Activated naive CD4-positive, alpha-beta T cell (primary cell): ENCODE measurements at places on chromosomes 2 and 18.

DNA sequence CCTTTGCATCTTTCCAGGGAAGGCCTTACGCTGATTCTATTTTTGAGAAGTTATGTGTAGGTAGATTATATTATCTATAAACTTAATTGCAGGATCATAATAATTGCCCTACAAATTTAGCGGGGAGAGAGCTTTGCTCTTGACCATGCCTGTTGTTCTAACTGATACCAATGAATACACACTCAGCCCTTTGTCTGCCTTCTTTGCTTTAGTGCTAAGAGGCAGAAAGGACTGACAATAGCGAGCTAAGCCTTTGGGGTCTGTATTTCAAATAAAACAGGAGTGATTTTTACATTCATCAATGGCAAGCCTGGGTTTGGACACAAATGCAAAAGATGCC is 115.3 kb upstream of the STON1 start:
- no peak for DNase-seq

- DNase-seq = no peak
These were observed 89.5 kb downstream of the SLC4A10 start for GRCh38 chr2:161713706-161714105.

DNA sequence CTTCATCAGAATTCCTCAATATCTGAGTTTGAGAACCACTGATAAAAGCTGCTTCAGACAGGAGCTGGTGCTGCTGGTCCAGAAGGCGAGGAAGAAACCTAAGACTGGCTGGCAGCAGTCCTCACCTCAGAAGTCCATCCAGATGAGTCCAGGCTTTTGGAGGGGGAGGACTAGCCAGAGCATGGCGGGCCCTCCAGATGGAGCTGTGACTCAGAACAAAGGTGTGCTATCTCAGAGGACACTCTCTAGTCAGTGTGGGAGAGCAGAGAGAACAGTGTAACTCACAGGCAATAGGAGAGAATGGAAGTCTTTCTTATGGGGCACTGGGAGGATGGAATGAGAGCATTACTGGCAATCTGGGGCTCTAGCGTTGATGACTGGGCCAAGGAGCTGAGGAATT is 191.4 kb downstream of the NYAP2 start:
- no peak for DNase-seq

GRCh38 chr18:58761241-58761969 is 90.1 kb downstream of the MALT1 start:
- no peak for DNase-seq

- no peak for DNase-seq
These were observed 122.1 kb upstream of the RMDN2 start for GRCh38 chr2:37802899-37803379.

DNA sequence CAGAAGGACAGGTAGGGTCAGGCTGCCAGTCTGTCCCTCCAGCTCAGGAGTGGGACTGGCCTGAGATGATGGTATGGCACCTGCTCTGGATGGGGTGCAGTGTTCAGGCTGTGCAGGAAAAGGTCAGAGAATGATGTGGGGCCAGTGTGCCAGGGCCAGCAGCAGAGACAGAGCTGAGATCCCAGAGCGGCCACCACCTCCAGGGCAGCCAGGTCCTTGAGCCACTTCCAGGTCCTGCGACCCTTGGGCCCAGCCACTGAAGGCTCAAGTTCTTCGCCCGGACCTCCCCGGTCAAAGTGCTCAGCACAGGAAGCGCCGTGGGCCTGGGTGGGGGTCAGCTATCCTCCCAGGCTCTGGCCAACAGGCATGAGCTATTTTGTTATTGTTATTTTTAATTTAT is 12.1 kb upstream of the ARMC9 start:
- DNase-seq = no peak

DNA sequence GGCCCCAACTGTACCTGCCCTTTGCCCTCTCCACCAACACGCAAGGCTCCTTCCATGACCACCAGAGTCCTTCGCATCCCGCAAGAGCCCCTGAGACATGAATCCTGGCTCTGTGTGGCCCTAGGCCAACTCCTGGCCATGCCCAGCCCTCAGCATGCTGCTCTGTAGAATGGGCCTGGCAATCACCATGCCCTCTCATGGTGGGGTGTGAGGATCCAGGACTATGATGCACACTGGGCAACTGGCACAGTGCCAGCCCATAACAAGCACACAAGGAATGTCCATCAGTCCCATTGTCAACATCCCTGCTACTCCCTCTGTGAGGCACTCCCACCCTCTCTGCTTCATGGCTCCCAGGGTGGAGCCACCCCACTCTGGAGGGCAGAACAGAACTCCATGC is 44.7 kb downstream of the FER1L5 start:
- no peak for DNase-seq

- DNase-seq = no peak
These were observed 181.8 kb downstream of the RAD51AP2 start for GRCh38 chr2:17336458-17336857.

- no peak for DNase-seq
These were observed 22.4 kb upstream of the SSB start for GRCh38 chr2:169776252-169776761.

- DNase-seq = no peak
These were observed 39.4 kb downstream of the SLC14A2 start for GRCh38 chr18:45654677-45655076.

GRCh38 chr2:106833256-106833655 is 52.7 kb downstream of the ST6GAL2 start:
- no peak for DNase-seq

DNA sequence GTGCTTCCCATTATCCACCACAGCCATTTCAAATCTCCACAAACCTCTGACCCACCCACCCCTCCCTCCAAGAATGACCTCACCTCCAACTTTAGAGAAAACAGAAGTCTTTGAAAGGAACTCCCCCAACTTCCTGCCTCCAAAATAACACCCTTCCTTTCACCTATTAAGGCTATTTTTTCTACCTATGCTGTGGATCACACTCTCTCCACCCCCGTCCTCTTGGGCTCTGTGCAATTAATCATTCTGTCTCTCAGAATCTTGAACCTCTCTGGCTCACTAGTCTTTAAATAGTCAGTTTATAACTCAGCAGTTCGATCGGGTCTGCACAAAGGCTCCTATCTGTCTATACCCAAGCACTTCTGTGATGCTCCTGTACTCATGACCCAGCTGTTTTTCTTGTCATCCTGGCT is 37.3 kb upstream of the XPO1 start:
- no peak for DNase-seq

- no peak for DNase-seq
These were observed 526 bp downstream of the PRKRA start for GRCh38 chr2:178450524-178450773.

- DNase-seq = no peak
These were observed 9.1 kb upstream of the B3GNT7 start for GRCh38 chr2:231386446-231386845.

- no peak for DNase-seq
These were observed 2.7 kb upstream of the ASAP2 start for GRCh38 chr2:9203876-9204275.

- no peak for DNase-seq
These were observed 26.6 kb upstream of the SPRED2 start for GRCh38 chr2:65458999-65459398.

- no peak for DNase-seq
These were observed 308.9 kb downstream of the RND3 start for GRCh38 chr2:150178591-150178990.

DNA sequence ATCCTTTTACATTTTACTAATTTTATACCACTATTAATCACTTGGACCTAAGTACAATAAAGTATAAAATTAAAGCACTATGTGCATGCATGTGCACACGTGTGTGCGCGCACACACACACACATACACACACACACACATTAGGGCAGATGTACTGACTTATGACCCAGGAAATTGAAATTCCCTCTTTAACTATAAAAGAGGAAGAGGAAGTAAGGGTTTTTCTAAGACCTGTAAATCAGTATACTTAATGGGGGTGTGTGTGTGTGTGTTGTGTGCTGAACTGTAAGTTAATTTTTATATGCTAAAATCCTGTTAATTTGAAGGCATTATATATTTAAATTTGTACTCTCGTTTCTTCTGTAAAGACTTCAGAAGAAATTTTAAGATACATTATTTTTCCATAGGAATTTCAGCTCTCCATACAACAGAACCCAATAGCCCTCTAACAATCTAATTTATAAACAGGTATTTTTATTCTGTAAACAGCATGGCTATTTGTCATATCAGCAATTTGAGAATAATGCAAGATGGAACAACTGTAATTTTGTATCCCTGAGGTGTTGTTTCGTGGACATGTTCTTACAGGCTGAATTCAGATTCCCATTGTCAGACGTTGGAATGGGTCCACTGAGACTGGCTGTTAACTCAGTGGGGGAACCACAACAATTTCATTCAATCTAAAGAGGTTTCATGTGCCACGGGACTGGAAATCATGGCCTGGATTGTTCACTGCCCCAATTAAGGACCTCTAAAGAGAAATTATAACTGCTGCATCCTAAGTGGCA is 90.9 kb downstream of the PLA2R1 start:
- no peak for DNase-seq

DNA sequence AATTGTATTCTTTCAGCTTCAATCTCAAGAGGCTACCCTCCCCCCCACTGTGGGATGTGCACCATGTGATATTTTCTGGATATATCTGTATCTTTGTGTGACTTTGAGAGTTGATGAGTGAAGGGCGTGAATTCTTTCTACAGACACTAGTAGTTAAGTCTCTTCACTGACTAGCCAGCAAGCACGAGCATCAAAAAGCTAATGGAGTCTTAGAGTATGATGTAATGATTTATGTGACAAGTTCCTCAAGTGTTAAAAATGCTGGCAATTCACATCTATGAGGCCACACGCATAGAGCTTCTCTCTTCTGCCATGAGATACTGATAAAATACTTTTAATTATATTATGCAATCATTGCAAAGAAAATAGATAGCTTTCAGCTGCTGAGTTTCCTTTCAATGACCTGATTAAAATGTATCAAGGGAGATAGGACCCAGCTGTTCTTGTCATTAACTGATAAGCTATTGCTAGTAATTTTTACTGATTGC is 304.8 kb downstream of the TRIB2 start:
- DNase-seq = no peak

- no peak for DNase-seq
These were observed 422.5 kb upstream of the CRIM1 start for GRCh38 chr2:35933031-35933430.

DNA sequence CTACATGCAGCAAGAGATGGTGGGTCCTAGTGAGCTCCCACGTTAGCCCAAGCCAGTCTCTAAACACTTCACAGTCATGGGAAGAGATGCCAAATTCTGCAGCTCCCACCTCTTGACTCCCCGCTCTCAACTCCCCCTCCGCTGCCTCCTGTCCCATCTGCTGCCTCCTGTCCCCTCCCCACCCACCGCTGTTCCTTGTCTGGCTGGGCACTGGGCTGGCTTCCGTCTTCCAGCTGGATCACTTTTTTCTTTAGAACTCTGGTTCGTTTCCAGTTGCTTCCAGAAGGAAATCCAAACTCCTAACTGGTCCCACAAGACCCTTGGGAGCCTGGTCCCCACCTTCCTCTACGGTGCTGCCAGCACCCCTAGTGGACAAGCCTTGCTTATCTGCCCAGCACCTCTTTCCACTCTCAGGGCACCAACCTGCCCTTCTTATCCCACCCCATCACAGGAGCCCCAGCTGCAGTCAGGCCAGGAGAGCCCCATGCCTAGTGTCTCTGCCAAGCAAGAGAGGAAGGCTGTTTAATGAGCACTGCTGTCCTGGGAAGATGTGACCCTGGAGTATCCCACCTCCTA is 12.1 kb upstream of the TWIST2 start:
- DNase-seq = no peak
